ENCODE measurements at places on chromosomes 1 and 21.

DNA sequence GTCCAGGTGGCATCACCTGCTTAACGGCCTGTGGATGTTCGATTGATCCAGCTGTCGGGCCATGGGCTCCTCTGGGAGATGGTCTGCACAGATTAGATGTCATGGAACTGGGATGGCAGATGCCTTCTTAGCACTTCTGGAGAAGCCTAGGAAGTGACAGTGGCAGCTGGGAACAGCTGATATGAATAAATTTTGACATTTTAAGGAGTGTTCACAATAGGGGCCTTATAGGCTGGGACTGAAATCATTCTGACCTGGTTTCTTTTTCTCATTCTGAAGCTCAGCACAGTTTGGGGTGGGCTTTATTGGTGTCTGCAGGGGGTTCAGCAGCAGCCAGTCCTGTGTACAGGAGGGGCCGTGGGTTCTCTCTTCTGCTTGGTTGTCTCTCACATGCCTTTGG is 175.3 kb downstream of the CACNA1E start:
- no peak for DNase-seq

GRCh38 chr1:5951846-5952410 is 40.3 kb downstream of the NPHP4 start:
- DNase-seq = no peak

DNA sequence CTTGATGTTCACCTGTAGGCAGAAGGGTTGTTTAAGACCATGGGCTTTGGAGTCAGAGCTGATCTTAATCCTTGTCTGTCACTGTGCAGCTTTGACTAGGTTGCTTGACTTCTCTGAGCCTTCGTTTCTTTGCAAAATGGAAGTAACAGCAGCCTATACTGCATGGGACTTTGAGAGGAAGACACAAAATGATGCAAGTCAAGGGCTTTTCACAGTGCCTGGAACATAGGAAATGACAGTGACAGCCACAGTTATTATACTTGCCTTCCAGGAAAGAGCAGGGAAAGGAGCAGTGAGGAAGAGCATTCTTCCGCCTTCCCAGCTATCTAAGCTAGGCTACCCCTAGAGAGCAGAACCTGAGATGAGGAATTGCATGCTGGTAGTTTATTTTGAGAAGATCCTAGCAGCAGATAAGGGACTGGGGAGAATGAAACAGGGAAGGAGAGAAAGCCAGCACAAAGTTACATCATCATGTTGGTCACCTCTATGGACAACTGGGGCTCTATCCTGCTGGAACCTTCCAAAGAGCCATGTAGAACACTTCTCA is 3.1 kb downstream of the CSF3R start:
- DNase-seq = no peak

GRCh38 chr1:171037626-171038025 is 53.1 kb upstream of the FMO3 start:
- no peak for DNase-seq

DNA sequence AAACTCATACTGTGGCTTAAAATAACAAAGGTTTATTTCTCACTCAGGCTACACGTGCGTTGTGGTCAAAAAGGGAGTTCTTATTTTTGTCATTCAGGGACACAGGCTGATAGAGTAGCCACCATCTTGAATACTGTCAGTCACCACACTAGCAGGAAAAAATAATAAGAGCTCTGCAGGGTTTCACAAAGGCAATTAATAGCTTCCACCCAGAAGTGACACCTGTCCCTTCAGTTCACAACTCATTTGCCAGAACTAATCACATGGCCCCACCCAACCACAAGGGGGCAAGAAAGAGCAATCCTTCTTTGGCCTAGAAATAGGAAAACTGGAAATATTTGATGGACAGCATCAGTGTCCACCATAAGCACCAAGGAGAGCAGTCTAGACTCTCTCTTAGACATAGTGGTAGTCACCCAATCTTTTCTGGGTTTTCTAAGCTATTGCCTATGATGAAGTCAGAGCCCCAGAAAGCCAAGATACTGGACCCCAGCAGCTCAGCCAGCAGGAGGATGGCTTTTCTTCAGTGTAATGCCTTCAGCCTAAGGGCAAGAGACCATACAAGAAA is 8.2 kb downstream of the HAPLN2 start:
- DNase-seq = no peak

DNA sequence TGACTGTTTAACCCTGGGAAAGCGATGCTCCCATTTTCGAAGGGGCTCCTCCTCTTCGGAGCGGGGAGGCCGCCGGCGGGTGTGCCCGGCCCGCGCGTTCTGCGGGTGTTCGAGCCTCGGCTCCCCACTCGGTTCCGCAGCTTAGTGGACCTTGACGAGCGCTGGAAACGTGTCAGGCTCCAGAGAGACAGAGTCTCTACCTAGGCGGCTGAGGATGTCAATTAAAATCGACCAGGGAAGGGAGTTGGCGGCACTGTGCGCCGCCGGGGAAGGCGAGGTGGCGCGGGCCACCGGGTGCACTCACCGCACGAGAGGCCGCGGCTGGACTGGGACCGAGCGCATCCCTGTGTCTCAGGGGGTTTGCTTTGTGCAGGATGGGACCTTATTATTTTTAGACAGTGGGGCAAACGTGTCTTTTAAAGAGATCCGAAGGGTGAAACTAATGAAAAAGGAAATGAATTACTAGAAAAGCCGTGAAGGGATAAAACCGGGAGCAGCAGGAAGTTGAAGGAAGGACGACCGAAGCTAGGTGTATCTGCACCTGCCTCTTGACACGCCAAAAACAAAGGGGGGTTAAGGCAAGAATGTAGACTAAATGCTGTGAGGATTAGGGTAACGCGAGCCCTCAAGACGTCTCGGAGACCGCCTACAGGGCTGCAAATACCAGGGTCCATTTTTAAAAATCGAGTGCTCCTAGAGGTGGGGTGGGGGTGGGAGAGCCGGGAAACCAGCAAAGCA is 5.6 kb downstream of the LHX4 start:
- DNase-seq = no peak

DNA sequence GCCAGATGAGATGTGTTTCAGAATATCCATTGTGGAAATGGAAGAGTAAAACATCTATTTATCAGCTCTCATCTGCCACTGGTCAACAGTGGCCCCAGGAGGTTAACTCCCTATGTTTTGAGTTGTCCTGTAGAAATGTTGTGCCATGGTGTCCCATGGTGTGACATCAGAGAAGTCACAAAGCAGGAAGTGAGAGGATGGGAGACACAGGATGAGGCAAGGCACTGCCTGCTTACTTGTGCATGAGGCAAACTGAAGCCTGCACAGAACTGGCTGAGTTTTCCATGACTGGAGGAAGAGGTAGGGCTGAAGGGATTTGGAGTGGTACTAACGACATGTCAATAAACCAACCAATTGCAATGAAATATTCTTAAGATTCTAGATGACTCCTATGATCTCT is 131.5 kb upstream of the ZNF644 start:
- DNase-seq = no peak

GRCh38 chr1:156295391-156295947 is at the start of gene GLMP:
GLMP (minus strand) TSS chr1:156295679; CDS start chr1:156295645, 34 bp downstream.
- DNase-seq = no peak

- DNase-seq = no peak
Observed at GRCh38 chr1:86956221-86956620, 41.8 kb downstream of the HS2ST1 start.

DNA sequence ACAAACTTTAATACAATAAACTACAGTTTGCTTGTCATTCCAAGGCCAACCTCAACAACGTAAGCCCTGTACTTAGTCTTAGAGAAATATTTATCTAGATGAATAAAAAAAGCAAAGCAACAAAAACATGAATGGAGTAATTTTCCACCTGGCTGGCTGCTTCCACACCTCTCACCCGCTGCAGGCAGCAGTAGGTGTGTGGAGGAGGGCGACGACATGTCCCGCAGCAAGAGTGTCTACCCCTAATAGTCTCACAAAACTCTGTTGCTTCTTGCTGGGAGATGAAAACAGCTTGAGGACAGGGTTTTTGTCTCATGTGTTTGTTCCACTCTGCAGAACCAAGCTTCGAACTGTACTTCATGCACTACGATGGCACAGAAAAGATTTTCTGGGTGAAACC is 48.8 kb upstream of the IGSF5 start:
- no peak for DNase-seq

GRCh38 chr1:223802602-223803001 is 43.1 kb downstream of the TP53BP2 start:
- no peak for DNase-seq

DNA sequence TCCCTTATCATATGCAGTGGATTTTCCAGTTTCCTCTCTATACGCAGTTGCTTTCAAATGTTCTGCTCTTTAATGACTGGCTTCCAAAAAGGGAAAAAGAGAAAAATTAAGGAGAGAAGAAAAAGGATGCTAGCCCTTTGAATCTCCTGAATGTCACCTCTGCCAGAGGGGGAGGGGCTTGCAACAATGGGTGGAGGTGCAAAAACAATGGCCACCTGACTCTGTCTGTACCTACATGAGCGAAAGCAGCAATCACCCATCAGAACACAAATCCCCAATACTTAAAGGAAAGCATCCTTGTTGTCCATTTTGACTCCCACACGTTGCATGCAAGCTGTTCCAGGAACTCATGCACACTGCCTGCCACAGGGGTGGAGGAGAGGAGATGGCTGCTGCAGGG is 61.2 kb downstream of the CCDC30 start:
- DNase-seq = no peak

DNA sequence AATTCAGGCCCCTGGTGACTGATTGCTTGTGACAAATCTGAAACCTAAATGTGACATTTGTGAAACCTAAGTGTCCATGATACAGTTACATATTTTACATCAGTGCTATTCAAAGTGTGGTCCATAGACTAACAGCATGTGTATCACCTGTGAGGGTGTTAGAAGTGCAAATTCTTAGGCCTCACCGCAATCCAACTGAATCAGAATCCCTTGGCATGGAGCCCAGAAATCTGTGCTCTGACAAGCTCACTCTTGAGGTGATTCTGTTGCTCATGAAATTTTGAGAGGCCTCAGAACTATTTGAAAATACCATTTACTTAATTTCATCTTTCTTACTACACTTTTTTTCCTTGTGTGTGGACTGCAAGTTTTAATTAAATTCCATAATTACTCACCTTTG is 587.9 kb downstream of the ADGRL2 start:
- no peak for DNase-seq

All from activated gamma-delta T cell (primary cell).